ENCODE measurements at places on chromosomes 6 and 20. TPM values are rescaled to one million over a fixed set of nuclear protein-coding genes. Genes with fewer than 3 reads are reported as not detected.
A peak's percentile ranks its signal among the peaks of the same experiment; 100 is the strongest.

ATXN1 gene
- 42.2 TPM for total RNA-seq

TOX2 gene
- 0.97 TPM for total RNA-seq

SALL4 gene
- not detected for total RNA-seq

MEP1A gene
- total RNA-seq: not detected

GSTA3 gene
- not detected for total RNA-seq

PROKR2 gene
- not detected for total RNA-seq

MAS1 gene
- not detected for total RNA-seq

ZBTB9 gene
- 2.0 TPM for total RNA-seq

- no peak for DNase-seq
These were observed 972 bp downstream of the GSTA3 start for GRCh38 chr6:52908526-52908925.

- DNase-seq: no peak
These were observed 825 bp upstream of the FAM135A start for GRCh38 chr6:70412252-70413113.

- peak; percentile 16 for DNase-seq
These were observed 191.3 kb downstream of the OR2B2 start for GRCh38 chr6:27720607-27721580.

- DNase-seq: no peak
These were observed 252.2 kb downstream of the GMPR start for GRCh38 chr6:16490616-16491015.

DNA sequence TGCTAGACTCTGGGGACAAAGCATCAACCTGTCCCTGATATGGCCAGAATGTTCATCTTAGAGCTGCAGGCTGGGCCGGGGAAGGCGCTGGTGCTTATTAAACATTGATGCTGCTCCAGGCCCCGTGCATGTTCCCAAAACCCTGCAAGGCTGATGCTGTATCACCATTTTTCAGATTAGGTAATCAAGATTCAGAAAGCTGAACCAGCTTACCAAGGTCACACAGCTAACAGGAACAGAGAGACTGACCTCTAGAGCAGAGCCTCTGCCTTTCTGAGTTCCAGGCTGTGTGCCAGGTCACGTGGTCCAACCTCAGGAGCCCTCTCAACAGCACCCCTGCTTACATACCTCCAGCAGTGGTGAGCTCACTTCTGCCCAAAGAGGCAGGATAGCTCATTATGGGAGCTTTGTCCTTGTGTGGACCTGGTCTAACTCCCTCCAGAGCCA is 16.1 kb upstream of the VSTM2L start:
- DNase-seq: no peak

- DNase-seq: no peak
These were observed 77.6 kb upstream of the BACH2 start for GRCh38 chr6:90374201-90374600.

DNA sequence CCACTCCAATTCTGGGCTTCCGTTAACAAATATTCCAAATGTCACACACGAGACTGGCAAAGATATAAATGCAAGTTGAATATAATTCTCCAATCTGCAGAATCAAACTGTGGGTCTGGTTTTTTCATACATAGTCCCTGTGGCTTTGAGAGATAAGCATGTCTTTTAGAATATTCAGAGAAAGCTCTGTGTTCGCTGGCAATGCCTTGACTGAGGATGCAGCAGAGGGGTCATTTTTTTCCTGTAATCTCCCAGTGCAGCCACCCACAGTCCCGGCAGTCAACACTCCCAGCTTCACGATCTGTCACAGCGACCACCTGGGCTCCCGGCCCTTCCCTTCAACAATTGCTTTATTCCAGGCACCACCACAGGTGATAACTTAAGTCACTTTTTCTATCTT is 30.5 kb downstream of the MUC22 start:
- no peak for DNase-seq

DNA sequence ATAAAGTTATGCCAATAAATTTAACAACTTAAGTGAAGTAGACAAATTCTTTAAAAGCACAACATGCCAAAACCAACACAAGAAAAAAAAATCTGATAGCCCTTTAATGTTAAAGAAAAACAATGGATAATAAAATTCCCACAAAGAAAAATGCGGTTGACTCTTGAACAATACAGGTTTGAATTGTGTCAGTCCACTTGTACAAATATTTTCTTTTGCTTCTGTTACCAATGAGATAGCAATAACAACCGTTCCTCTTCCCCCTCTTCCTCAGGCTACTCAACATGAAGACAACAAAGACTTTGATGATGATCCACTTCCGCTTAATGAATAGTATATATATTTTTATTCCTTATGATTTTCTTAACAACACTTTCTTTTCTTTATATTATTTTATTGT is 283.9 kb upstream of the MAN1A1 start:
- no peak for DNase-seq

GRCh38 chr20:25276533-25277050 is 28.7 kb downstream of the PYGB start:
- DNase-seq: no peak

DNA sequence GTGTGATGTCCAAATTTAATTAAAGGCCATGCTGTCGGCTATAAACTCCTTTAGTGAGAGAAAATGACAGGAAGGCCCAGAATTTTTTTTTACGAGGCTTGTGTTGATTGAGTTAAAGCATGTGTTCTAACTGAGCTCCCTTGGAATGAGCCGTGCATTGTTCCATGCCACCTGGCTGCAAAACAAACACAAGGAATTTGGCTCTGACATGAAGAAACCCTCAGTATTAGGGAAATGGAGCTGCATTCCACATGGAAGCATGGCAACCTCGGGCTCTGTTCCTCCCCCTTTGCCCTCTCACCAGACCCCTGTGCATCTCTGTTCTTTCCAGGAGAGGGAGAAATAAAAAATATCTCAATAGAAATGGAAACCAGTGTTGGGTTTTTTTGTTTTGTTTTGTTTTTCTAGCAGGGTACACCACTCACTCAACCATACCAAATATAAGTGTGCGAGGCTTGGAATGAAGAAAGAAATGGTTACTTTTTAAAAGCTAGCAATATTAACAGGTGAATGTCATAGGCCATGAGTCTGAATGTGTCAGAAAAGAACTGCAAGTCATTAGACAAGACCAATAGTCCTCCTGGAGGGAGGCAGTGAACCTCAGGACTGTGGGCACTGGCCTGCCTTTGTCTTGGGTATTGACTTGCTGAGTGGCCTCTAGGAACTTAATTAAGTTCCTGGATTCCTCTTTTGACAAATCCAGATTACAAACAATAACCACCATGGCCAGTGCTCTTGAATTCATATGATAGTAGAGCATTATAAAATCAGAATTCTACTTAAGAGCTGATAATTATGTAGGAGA is 935.1 kb downstream of the KIF16B start:
- no peak for DNase-seq

- no peak for DNase-seq
These were observed 32.6 kb downstream of the PSMG4 start for GRCh38 chr6:3291346-3291745.

DNA sequence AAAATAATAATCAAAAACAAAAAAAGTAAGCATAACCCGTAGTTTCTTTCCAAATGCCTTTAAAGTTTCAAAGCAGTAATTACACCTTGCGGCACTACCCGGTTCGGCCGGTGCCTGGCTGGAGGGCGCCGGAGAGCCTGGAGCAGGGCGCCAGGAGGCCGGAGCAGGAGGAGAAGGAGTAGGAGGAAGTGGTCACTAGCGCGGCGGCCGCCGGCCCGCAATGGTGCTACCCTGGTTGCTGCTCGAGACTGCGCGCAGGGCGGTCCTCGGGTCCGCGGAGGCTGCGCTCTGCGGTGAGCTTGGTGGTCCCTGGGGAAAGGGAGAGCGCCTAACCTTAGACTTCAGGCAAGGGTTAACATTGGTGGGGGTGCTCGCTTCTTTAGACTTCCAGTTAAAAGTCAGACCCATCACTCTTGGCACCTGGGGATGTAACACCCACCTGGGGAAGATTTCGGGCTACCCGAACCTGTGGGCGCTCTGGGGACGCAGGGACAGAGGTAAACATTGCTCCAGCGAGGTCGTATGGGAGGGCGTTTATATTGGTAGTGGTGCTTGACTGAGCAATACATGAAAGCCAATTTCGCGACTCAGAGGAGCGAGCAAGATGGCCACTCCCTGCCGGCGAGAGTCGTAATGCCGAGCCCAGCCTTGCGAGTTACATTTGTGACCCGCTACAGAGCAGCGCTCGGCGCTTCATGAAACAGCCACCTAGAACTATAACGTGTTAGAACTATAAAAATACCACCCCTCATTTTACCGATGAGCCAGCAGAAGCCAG is 5.8 kb upstream of the USP45 start:
- DNase-seq: peak; percentile 95

DNA sequence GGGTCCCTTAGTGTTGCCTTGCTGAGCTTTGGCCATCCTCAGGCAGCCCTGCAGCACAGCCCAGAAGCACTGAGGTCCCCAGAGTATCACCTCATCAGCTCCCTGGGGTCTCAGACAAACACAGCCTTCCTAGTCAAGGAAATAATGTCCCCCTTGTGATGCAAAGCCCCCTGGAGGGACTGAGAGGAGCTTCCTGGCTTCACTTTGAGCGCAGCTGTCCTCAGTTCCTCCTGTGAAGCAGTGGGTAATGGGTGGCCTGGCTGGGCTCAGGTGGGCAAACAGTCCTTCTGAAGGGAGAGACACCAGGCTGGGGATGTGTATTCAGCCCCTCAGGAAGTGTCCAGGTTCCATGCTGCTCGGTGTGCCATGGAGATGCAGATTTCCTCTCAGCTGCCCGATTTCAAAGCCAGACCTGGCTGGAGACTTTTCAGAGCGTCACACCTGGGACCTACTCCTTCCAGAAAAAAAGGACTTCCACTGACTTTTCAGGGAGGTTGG is 79.2 kb upstream of the FOXA2 start:
- DNase-seq: no peak

DNA sequence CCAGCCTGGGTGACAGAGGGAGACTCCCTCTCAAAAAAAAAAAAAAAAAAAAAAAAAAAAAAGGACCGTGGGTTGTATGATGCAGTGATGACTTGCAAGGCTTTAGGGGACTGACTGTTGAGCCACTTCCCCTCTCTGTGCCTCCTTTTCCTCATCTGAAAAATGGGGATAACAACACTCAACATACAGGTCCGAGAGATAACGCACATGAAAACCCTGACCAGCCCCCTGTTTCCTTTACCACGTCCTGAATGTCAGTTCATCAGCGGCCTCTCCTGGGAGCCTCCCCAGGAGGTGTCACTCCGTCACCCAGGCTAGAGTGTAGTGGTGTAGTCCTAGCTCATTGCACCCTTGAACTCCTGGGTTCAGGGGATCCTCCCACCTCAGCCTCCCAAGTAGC is 3.9 kb downstream of the SLA2 start:
- no peak for DNase-seq

- peak; percentile 48 for DNase-seq
These were observed 11.3 kb downstream of the GINS1 start for GRCh38 chr20:25418776-25419175.

- DNase-seq: no peak
These were observed 16.2 kb upstream of the SLC22A16 start for GRCh38 chr6:110492584-110492983.

GRCh38 chr6:99297006-99297405 is 52.5 kb downstream of the FAXC start:
- DNase-seq: no peak

- DNase-seq: no peak
These were observed 145.3 kb upstream of the TCF21 start for GRCh38 chr6:133743621-133744020.

- DNase-seq: peak; percentile 62
These were observed 738 bp downstream of the RALGAPB start for GRCh38 chr20:38473367-38473795.

DNA sequence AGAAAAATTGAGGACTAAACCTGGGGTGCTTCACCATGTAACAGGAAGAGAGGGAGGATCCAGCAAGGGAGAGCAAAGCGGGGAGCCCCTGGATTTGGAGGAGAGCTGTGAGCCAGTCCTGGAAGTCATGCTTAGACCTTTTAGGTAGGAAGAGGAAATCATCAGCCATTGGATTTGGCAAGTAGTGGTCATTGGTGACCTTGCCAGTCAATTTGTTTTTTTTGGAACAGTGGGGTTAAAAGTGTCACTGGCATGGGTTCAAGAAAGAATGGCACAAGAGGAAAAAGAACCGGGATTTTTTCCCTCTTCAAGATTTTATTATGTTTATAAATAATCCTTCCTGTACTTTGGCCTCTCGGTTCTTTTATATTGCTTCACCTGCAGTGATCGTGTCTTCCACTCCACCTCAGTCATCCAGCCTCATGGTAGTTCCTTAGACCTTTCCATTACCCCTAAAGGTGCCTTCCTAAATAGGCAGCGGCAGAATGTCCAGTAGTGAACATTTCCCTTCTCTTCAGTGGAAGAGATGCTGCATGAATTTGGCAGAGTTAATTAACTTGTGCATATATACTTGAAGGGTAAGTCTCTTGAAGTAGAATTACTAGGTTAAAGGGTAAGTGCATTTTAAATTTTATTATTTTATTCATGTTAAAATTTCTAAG is 124.7 kb downstream of the QKI start:
- DNase-seq: no peak

- no peak for DNase-seq
These were observed 478.1 kb downstream of the PHF3 start for GRCh38 chr6:64113704-64114103.

DNA sequence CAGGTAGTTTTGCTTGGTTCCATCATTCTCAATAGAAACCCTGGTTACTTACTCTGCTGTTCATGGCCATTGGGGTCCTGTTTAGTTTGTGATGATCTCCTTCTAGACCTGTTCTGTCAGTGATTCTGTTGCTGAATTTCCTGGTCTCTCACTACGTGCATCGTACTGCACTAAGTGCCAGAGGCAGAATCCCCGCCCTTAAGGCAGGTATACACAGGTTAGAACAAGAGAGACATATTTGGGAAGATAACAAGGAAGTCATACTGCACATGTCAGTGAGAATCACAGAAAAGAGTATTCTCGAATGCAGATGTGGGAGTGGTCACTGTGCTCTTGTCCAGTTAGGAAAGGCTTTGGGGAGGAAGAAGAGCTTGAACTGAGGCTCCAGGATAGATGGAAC is 148.1 kb upstream of the MYLIP start:
- no peak for DNase-seq

- DNase-seq: no peak
These were observed 99.1 kb upstream of the PRSS16 start for GRCh38 chr6:27148404-27148795.

DNA sequence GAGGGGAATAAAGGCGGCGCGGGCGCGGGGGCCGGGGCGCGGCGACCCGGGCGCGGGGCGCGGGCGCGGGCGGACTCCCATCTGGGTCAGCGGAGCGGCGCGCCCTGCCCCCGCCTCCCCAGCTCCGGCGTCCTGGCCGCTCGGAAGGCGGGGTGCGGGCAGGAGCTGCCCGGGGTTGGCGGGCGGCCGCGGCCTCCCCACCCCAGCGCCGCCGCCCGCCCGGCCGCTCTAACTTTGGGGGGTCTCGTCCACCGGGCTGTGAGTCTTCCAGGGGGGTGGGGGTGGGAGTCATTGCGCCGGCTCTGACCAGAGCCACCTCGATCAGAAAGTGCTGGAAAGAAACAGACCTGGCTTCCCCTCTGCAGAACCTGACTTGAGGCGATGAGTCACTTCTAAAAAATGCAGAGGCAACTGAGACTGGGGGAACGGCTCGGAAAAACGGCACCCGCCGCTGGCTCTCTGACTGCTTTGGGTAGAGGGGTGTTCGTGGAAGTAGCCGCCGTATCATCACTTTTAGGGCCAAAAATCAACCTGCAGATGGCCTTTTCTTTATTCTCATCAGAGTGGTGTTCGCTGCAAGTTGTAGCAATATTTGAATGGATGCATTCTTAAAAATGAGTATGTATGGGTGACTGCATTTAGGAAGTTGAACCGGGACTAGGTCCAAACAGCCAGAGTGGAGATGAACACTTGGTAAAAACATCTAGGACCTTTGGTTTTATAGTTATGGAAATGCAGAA is 667 bp downstream of the CAP2 start:
- peak; percentile 82 for DNase-seq

All from GM23248 (cell line).